ENCODE measurements at places on chromosomes 4 and X. TPM values are rescaled to one million over a fixed set of nuclear protein-coding genes. Genes with fewer than 3 reads are reported as not detected.

- DNase-seq: no peak
Observed at GRCh38 chr4:103405415-103405814, 207.3 kb upstream of the CENPE start.

- peak; percentile 53 for DNase-seq
Observed at GRCh38 chr4:6332042-6332668, 62.5 kb downstream of the WFS1 start.

DNA sequence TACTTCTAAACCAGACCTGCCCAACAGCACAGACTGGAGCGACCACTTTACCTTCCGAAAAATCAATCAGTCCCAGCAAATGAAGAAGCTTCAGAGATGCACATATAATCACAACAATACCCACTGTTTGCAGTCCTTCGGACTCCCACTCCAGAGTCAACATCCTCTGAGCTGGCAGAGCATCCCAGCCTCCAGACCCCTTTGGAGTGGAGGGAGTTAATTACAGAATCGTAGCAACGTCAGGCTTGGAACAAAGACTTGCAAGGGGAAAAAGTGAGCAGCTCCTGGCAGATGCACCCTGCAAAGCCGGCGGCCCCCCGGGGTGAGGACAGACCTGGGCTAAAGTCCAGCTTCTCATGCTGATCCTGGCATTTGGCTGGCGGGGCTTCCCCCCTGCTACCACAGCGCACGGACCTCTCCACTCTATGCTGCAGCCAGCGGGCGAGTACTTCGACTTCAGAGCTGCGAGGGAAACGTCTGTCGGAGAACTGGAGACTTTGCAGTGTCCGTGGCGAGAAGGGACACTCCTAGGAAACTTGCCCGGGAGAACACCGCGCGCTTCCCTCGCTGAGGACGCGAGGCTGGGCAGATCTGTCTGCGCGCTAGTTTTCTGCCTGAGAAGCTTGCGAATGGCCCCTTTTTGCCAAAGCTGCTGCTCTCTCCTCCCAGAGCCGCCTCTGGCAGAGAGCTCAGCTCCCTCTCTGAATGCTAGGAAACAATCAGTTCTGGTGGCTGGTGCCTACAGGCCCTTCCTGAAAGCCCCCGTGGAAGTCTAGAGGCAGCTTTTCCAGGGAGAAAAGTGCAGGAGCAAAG lies 283.7 kb downstream of the PACRGL start:
- no peak for DNase-seq

DNA sequence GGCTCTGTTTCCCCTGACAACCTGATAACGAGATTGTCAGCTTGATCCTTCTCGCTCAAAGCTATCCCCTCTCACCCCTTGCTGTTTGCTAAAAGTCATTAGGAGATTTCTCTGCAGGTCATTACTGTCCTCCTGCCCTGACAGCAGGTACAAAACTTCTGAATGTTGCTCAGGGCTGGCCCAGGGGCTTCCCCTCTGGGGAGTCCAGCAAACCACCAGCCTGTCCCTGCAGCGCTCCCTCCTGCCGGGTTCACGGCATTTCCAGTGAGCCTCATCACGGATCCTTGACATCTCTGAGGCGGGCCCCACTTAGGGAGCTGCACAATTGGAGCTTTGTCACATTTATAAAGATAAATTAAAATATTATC lies 5.2 kb upstream of the SORCS2 start:
- DNase-seq: no peak

DNA sequence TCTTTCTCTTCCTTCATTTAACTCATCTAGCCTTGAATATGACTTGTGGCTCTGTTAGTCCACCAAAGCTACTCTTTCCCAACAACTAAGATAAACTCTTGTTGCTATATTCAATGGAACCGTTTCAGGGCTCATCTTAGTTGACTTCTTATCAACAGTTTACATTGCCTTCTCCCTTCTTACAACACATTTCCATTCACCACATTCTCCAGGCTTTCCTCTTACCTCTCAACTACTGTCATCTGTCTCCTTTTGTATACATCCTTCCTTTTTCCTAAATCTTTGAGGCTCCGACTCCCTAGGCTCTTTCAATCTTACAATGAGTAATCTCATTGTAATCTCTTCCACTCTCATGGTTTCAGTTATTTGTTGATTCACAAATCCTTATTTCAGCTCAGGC lies 58.5 kb downstream of the NCAPG start:
- DNase-seq: no peak

DNA sequence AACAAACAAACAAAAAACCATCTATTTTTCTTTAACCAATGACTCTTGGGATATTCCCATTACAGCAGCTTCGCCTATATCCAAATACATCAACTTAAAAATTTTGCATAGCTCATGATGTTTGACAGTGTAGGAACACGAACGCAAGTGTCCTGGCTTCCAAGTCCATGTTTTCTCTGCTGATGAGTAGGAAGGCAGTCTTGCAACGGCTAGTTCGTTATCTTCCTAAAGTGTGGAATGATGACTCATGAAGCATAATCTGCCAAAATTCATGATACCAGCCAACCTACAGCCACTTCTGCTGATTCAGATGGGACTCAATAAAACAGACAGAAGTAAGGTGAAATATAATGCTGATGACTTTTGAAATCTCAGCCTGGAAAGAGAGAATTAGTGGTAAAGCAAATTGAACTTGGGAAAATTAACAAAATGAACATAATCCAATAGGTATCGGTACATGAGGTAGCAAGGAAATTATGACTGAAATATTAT lies 6.4 kb upstream of the SEPTIN11 start:
- no peak for DNase-seq

- no peak for DNase-seq
Observed at GRCh38 chr4:168782439-168782838, 227.6 kb downstream of the CBR4 start.

DNA sequence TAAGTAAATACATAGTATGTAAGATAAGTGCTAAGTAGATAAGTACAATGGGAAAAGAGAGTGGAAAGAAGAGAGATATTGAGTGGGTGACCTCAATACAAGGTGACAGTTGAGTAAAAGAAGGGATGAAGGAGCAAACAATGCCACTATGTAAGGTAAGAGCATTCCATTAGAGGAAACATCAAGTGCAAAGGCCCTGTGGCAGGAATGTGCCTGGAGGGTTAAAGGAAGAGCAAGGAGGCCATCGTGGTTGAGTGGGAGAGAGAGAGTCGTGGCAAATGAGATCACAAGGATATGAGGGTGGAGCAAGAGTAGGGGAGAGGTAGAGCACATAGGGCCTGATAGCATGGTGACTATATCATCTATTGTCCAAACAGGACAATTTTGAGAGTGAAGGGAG lies 13.4 kb downstream of the EDNRA start:
- no peak for DNase-seq

DNA sequence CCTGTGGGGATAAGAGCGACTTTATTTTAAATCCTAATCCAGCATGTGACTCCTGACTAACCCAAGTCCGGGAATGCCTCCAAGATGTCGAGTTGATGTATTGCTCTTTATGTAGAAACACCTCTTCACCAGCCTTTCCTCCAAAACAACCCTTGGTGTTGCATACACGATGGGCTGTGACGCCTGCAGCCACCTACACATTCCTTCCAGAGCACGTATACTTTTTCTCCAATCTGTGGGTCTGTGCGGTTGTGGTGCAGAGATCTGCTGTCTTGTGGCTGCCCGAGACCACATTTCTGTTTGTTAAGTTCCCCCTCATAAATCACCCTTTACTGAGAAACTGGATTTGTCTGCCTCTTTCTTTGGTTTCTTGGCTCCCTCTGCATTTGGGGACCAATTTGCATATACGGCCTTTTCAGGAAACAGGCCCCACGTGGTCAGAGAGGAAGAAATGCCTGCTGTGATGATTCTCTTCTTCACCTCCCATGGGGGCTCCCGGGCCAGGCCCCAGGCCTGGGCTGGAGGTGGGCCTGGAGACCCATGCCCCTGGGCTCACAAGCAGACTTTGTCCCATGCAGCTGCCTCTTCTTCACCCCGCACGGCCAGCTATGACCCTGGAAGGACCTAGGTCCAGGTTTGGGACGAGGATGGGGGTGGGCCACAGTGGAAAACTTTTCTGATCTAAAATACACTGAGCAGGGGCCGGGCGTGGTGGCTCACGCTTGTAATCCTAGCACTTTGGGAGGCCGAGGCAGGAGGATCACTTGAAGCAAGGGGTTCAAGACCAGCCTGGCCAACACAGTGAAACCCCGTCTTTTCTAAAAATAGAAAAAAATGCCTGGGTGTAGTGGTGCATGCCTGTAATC lies 21.4 kb upstream of the AFAP1 start:
- peak; percentile 91 for DNase-seq

- DNase-seq: no peak
Observed at GRCh38 chrX:124433186-124433585, 86.8 kb downstream of the SH2D1A start.

GRCh38 chr4:27088491-27088890 lies 227.8 kb downstream of the STIM2 start:
- DNase-seq: no peak

DNA sequence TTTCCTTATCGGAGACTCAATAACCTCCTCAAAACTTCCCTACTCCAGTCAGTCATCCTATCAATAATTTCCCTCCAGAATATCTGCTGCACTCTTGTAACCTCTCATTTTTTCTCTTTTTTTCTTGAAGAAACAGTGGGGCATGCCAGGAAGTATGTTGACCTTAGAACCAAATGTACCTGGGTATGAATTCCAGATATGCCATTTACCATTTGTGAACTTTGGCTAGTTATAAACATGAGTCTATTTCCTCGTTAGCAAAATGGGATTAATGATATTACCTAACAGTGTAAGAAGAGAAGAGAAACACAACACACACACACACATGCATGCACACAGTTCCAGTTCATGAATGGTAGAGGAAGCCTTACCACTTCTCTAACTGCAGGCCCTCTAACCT lies 578.2 kb downstream of the FAM133A start:
- DNase-seq: no peak

- DNase-seq: no peak
Observed at GRCh38 chrX:2188330-2188792, 312.4 kb downstream of the DHRSX start.

GRCh38 chrX:13087322-13088155 lies 43.1 kb upstream of the FAM9C start:
- DNase-seq: peak; percentile 69

GRCh38 chr4:993111-994029 lies at the start of gene SLC26A1:
Gene SLC26A1 (minus strand): TSS chr4:993404. CDS start chr4:991703, 1,701 bp downstream.
- DNase-seq: no peak

DNA sequence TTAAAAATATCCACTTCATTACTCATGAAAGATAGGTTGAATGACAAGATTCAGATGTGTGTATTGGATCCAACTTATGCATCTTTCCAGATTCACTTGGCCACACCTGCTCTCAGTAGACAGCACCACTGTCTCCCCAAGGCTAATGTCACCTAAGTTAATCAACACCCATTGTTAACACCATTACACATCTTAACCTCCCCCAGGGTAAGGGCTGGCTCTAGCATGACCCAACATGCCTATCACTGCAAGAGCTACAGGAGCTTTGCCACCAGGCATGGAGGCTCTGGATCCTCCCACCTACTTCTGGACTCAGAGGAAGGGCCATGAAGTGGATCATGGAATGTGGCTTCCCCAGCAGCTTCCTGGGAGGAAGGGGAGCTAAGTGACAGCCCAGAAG lies 32.8 kb upstream of the LSM6 start:
- DNase-seq: no peak

DNA sequence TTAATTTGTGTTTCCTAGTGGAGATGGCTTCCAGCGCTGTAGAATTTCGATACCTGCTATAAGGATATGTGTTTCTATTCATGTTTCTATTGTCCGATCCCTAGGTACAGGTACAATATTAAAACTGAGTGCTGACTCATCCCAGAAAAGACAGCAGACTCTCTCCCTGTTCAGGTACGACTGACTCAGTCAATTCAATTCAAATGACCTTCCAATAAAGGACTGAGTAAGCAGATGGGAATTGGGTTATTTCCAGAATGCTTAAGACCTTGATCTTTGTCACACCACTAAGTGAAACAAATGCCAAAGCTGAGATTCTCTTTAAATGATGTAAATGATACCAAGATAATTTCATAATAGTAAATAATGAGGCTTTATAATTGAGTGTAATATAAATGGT lies 1596.9 kb downstream of the RPA4 start:
- DNase-seq: no peak

DNA sequence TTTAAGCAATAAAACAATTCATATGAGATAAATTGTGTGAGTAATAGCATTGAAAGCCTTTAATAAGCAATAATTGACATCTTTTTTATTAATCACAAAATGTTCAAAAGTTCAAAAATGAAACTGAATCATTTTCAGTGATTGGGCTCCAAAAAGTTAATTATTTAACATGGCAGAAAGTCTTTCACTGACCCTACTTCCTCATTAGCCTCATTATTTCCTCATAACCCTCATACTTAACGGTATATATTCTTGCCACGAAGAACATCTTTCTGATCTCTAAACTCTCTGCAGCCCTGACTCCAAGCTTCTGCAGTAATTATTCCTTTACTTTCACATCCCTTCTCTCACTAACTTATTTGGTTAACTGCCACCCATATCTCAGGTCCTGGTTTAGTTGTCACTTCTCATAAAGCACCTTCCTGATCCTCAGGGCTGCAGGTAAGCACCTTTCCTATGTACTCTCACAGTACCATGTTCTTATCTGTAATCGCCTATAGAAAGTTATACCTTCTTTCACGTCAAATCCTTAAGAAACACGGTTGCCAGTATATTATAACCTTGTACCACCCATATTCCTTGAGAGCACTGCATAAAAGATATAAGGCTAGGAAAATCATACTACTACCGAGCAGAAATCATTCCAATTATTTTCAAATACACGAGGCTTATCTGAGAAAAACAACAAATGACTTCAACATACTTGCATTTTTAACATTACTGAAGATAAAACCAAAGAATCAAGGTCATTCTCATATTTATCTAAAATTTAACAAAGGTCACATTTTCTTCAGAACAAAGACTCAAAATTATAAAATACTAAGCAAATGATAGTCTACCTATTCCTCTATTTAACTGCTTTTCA lies 72.2 kb downstream of the PPP3CA start:
- no peak for DNase-seq

DNA sequence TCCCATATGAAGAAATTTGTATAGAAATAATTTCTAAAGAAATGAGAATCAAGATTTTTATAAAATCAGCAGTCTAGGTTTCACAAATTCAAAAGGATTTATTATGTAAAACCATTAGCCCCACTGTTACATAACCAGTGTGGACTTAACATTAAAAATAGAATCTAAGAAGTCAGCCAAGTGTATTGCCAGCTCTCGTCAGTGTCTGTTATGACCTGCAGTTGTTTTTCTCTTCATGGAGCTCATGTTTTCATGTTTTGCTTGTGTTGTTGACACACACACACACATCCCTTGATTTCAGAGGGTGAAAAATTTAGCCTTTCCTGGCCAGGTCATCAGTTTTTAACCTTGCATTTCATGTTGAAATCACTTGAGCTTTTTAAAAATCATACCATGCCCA lies 39.5 kb downstream of the USP38 start:
- no peak for DNase-seq

GRCh38 chrX:13574600-13574999 lies 5.2 kb downstream of the EGFL6 start:
- no peak for DNase-seq

- no peak for DNase-seq
Observed at GRCh38 chr4:38788317-38788716, 5.5 kb upstream of the TLR10 start.

The FRG2 gene
- total RNA-seq: not detected

The RTL3 gene
- not detected for total RNA-seq

The GNRHR gene
- total RNA-seq: not detected

The MID1 gene
- 0.43 TPM for total RNA-seq

The ANXA10 gene
- not detected for total RNA-seq

The PNCK gene
- total RNA-seq: 0.30 TPM

The WDR17 gene
- 2.2 TPM for total RNA-seq

The NDNF gene
- total RNA-seq: 0.11 TPM

The NPNT gene
- total RNA-seq: not detected

All from activated CD4-positive, alpha-beta T cell treated with anti-CD3 and anti-CD28 coated beads for 36 hours (primary cell).